Neuronal stem cell (in vitro differentiated cells): ENCODE measurements at places on chromosomes 6 and 20.

GRCh38 chr6:157570752-157571151 is 189.8 kb downstream of the ZDHHC14 start:
- no peak overlapping the region for H3K27ac ChIP-seq
- no peak for DNase-seq
- H3K4me1 ChIP-seq: peaks cover 2% of the 10 kb centered on the region

DNA sequence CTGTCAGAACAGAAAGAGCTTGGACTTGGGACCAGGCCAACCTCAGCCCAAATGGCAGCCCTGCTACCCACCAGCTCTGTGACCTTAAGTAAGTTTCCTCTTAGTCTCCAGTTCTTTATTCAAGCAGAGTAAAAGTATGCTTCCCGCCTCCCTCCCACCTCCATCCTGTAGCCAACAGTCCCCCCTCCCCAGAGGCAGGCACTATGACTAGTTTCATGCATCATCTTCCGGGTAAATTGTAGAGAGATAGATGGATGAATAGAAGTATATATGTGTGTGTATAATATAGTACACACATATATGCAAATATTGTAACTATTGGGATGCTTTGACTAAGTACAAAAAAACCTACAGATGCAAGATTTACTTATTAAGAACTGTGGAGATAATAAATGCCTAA is 39.5 kb upstream of the B4GALT5 start:
- H3K36me3 ChIP-seq: no peaks in the 10 kb centered on the region
- H3K4me3 ChIP-seq: no peak overlapping the region
- H3K27me3 ChIP-seq: no peaks in the 10 kb centered on the region
- H3K27ac ChIP-seq: no peak overlapping the region

DNA sequence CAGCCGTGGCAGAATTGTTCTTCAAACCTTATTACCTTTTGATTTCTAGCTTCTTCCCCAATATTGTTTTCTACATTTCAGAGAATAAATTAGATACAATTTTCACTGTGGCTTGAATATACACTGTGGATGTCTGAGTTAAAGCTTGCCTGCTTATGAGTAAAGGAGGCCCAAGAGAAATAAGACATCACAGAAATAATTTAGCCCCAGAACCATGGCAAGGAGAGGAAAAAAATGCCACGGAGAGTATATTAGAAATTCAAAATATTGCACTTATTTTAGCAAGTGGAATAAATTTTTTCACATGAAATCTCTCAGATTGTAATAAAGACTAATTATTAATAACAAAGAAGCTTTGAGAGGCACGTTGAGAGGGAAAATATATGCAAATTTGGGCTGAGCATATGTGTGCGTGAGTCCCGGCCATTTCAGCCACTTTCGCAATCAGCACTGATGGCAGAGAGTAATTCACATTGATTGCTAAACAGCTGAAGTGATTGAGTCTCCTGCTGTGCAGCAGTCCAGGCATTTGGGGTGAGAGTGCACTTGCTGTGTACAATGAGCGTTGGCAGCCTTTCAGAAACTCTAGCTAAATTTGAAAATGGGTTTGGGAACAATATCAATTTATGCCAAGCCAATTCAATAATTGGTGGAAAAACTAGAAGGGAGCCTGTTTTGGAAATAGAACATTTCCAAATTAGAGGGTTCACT is 596.0 kb downstream of the EPM2A start:
- peak overlapping the region; percentile 84 for H3K27ac ChIP-seq
- no peaks in the 10 kb centered on the region for H3K27me3 ChIP-seq
- H3K36me3 ChIP-seq: no peaks in the 10 kb centered on the region

GRCh38 chr6:136920671-136921380 is 1.3 kb upstream of the SLC35D3 start:
- peaks cover 19% of the 10 kb centered on the region for H3K27me3 ChIP-seq
- no peaks in the 10 kb centered on the region for H3K36me3 ChIP-seq
- H3K4me1 ChIP-seq: peaks cover 3% of the 10 kb centered on the region
- H3K4me3 ChIP-seq: peak overlapping the region; percentile 79
- peak; percentile 27 for DNase-seq

DNA sequence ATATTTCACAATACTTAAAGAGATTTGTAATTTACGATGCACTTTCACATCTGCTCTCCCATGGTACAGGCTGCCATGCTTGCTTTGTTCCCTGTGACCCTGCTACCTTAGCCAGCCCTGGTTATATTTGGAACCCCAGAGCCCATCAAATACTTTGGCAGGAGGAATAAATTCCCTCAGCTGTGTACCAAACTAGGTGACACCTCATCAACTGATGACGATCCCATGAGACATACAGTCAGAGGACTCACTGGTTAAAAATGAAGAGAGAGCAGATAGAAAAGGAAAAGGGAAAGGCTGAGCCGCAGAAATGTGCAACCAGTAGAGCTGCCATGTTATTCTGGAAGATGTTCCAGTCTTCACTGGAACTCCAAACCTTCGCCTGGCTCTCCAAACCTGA is 120.0 kb downstream of the SIM1 start:
- no peak for DNase-seq
- no peaks in the 10 kb centered on the region for H3K27me3 ChIP-seq
- H3K27ac ChIP-seq: no peak overlapping the region
- H3K4me1 ChIP-seq: no peaks in the 10 kb centered on the region
- no peak overlapping the region for H3K4me3 ChIP-seq
- no peaks in the 10 kb centered on the region for H3K36me3 ChIP-seq

DNA sequence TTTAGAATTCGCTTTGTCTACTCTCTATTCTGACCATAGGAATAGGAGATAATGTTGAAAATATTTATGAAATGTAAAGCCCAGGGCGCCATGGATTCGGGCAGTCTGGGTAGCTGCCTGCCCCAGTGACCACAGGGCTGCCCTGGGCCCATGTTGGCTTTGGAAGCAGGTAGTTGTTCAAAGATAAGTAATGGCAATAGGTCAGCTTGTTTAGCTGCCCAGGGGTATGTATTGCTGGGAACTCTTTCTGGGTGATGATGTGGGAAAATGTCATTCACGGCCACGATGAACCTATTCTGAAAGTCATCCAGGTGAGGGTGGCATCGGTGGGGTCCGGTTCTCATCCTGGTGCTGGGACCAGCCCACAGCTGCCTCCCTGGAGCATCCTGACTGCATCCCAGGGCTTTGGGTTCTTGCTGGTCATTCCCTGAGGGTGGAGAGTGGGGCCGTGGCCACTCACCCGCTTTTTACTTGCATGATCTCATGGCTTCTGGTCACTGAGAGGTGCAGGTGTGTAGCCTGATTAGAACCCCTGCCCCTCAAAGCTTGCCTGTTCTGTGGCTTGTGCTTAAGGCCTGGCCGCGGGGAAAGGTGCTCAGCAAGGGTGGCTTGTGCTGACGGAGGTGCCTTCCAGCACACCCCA is 102.8 kb downstream of the ERMARD start:
- no peak overlapping the region for H3K4me3 ChIP-seq
- H3K4me1 ChIP-seq: no peaks in the 10 kb centered on the region
- H3K27me3 ChIP-seq: no peaks in the 10 kb centered on the region
- no peak for DNase-seq
- no peaks in the 10 kb centered on the region for H3K36me3 ChIP-seq

DNA sequence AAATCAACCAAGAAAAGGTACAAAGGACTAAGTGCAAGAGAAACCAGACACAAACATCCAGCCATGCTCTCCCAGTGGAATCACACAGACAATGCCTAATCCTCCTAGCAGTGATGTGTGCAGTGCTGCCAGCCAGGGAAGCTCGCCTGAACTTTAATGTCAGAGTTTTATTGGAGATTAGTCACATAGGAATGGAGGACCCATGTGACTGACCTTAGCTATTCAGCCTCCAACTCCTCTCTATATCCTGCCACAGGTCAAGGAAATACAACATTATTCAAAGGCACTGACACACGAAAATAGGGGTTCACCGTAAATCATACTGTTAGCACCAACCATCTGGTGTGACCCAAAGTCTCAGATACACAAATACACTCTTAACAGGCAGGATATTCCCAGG is 684.6 kb downstream of the DOK5 start:
- no peak overlapping the region for H3K27ac ChIP-seq
- H3K4me3 ChIP-seq: no peak overlapping the region

- no peaks in the 10 kb centered on the region for H3K36me3 ChIP-seq
- no peak for DNase-seq
- no peaks in the 10 kb centered on the region for H3K4me1 ChIP-seq
- H3K27ac ChIP-seq: no peak overlapping the region
- no peak overlapping the region for H3K4me3 ChIP-seq
Measured at GRCh38 chr6:17361013-17361412, 32.4 kb upstream of the CAP2 start.

DNA sequence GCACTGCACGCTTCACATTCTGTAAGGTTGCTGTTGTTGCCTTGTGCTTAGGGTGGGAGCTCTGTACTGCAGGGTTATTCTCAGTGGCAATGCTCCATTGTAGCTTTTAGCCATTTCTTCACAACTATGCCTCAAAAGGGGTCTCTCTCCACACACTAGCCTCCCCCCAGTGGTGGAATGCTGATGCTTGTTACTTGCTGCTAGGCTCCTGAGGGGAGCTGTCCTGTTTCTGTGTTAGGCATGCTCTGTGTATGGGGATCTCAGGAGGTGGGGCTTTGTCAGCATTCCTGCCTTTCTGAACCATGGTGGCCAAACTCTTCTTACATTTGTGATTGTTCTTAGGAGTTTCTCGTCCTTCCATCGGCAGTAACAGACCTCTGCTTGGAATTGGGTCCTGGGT is 18.8 kb downstream of the TMEM170B start:
- no peak overlapping the region for H3K4me3 ChIP-seq
- DNase-seq: peak; percentile 31
- H3K27me3 ChIP-seq: no peaks in the 10 kb centered on the region
- no peaks in the 10 kb centered on the region for H3K36me3 ChIP-seq
- H3K4me1 ChIP-seq: peaks cover 11% of the 10 kb centered on the region

GRCh38 chr6:48037946-48038345 is 73.1 kb downstream of the PTCHD4 start:
- H3K4me3 ChIP-seq: no peak overlapping the region
- no peak overlapping the region for H3K27ac ChIP-seq
- no peaks in the 10 kb centered on the region for H3K36me3 ChIP-seq
- no peaks in the 10 kb centered on the region for H3K27me3 ChIP-seq
- no peak for DNase-seq

- no peak overlapping the region for H3K4me3 ChIP-seq
- DNase-seq: no peak
- no peaks in the 10 kb centered on the region for H3K27me3 ChIP-seq
- H3K36me3 ChIP-seq: no peaks in the 10 kb centered on the region
Measured at GRCh38 chr6:166050559-166050958, 117.1 kb downstream of the TBXT start.

DNA sequence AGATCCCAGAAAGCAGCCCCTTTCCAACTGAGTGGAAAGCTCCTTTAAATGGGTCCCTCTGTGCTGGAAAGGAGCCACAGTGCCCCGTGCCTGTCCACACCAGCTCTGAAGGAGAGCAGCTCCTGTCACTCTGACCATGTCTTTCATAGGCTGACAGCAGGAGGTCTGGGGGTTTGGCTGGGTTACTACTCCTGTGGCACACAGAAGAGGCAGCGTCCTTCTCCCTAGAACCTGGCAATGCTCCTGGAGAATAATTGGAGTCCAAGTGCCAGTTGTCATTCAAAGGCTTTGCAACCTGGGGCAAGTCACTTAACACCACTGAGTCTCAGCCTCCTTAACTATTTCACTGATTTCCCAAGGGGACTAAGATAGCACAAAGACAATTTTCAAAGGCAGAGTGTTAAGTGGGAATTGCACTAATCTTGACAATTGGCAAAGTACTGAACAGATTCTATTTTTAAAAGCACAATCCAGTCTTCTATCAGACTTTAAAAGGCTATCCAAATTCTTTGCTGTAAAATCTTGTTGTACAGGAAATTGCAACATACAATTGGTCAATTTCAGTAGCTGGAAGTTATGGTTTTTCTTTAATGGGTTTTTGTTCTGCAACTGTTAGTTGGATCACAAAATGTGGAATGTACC is 457.2 kb downstream of the KIF16B start:
- DNase-seq: no peak
- H3K27me3 ChIP-seq: no peaks in the 10 kb centered on the region
- H3K27ac ChIP-seq: no peak overlapping the region

DNA sequence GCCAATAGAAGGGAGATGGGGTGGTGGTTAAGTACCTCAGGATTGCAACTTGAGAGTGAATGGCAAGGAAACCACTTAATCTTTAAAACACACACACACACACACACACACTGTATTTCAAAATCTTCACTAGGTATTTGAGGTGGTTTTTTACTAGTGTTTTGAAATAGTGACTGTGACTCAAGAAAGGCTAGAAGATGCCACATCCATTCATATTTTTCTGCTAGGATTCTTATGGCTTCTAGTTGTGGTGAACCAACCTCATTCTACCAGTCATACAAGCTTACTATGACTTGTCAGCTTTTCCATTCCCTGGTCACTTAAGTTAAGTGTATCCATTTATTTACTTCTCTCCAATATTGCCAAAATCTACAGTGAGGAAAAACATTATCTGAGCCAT is 519.4 kb upstream of the JAG1 start:
- H3K36me3 ChIP-seq: no peaks in the 10 kb centered on the region
- DNase-seq: no peak
- no peaks in the 10 kb centered on the region for H3K27me3 ChIP-seq
- H3K4me1 ChIP-seq: no peaks in the 10 kb centered on the region

GRCh38 chr6:146336191-146336590 is 207.4 kb upstream of the RAB32 start:
- no peak overlapping the region for H3K27ac ChIP-seq
- DNase-seq: no peak
- no peaks in the 10 kb centered on the region for H3K36me3 ChIP-seq
- H3K4me3 ChIP-seq: no peak overlapping the region
- H3K4me1 ChIP-seq: peaks cover 3% of the 10 kb centered on the region

DNA sequence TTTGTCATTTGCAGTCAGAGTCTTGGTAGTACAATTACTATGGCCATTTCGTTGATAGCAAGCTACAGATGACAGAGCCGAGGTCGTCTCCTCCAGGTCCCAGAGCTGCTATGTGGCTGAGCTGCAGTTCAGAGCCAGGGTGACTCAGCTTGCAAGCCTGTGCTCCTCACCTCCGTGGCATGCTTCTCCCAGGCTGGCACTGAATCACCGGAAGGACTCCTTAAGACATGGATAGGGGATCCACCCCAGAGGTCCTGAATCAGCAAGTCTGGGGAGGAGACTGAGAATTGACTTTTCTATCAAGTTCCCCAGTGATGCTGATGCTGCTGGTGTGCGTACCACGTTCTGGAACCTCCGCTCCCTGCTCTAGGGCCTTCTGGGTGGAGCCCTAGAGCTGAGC is 291.2 kb downstream of the CDH26 start:
- no peaks in the 10 kb centered on the region for H3K4me1 ChIP-seq
- H3K27ac ChIP-seq: no peak overlapping the region

DNA sequence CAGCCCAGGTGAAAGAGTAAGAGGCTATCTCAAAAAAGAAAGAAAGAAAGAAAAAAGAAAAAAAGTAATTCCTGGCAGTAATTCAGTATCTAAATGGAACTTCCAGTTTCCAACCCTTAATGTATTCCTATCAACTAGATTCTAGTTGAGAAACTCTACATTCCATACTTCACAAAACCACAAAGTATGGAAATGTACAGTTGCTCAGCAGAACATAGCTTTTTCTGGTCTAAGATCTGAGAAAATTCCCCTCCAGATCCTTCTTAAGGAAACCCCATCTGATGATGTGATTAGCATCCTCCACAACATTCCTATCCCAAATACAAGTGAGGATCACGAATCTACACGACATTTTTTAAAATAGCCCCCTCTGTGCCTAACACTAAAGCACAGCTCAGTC is 3.6 kb downstream of the ARMH2 start:
- DNase-seq: no peak
- H3K36me3 ChIP-seq: no peaks in the 10 kb centered on the region
- H3K4me1 ChIP-seq: no peaks in the 10 kb centered on the region
- no peak overlapping the region for H3K4me3 ChIP-seq
- no peak overlapping the region for H3K27ac ChIP-seq
- no peaks in the 10 kb centered on the region for H3K27me3 ChIP-seq

GRCh38 chr20:10673842-10674683 is at the start of gene JAG1:
TSS of gene JAG1 (minus strand) at chr20:10673999. CDS start at chr20:10673530, 469 bp downstream.
- peak within 1 kb of the TSS; percentile 99 for H3K4me3 ChIP-seq
- peaks cover 26% of the 10 kb centered on the region for H3K4me1 ChIP-seq
- H3K27me3 ChIP-seq: no peaks in the 10 kb centered on the region
- peaks cover 22% of the 10 kb centered on the region for H3K36me3 ChIP-seq
- peak; percentile 96 for DNase-seq
